ENCODE measurements at places on chromosomes 2 and 18.

DNA sequence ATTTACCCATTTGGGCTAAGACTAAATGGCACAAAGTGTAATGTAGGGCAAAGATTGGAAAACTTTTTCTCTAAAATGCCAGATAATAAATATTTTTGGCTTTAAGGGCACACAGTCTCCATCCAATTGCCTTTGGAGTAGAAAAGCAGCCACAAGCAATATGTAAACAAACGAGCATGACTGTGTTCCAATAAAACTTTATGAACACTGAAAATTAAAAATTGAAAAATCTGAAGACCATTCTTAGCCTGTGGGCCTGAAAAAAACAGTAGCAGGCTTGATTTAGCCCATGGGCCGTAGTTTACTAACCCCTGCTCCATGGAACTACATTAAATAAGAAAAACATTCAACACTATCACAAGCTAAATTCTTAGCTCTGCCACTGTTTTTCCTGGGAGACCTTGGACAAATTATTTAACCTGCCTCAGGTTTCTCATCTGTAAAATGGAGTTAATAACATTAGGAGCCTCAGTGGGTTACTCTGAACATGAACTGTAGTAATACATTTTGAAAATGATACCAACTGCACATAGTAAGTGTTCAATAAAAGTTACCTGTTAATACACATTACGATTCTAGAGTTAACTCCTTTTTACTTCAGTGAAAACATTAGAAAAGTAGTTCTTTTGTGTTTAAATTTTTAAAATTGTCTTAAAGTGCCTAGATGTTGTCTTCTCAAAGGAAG lies 1.3 kb downstream of the IFIH1 start:
- DNase-seq = no peak

DNA sequence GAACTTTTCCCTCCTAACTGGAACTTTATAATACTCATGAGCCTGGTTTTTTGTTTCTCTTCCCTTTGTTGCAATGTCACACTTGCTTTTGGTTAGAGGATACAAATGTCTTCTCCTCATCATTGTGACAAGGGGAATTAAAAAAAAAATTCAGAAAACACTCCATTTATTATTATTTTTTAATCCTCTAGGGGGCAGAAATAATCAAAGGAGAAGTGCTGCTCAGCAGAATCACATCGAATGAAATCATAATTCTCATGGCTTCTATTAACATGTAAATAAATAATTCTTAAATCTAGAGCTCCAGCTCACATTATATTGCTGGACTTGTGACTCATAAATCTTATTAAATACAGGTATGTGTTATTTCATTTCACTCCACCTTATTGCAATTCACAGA lies 273.8 kb downstream of the TRIB2 start:
- no peak for DNase-seq

- DNase-seq = no peak
Measured at GRCh38 chr2:237915576-237915975, 51.2 kb upstream of the UBE2F start.

DNA sequence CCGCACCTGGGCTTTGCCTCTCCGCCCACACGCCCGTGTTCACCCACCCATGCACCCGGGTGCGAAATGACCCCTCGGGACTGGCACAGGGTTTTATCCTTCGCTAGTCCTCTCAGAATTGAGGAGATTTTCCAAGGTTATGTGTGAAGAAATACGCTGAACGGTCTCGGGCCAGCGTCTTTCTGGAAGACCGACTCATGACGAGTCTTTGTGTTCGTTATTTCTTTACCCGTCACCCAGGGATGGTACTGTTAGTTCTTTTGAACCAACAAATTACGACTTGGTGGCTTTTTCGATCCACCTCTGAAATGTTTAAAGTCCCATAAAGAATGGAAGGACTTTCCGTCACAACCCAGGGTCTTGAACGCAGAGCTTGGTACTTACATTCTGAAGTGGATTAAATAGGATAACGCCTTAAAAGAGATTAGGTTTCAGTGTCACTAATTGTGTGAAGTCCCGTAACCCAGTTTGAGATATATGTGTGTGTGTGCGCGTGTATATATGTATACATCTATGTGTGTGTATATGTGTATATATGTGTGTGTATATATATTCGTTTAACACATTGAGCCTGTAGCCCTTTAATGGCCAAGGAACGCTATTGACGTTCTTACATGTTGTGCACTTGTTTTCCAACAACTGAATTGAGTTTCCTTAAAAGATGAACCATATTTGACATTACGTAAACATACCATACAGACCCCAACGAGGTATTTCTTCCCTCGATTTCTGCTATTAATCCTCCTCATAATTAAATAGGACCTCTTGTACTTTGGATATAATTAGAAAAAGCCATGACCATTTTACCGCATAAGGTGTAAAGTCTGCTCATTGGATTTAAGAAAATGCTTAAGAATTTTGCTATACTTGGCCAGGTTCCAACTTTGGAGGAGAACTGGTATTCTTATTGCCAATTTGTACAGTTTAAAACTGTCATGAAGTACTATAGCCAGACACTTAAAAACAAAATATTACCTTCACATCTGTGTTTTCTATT lies 889 bp downstream of the ZC3H15 start:
- peak; percentile 24 for DNase-seq

DNA sequence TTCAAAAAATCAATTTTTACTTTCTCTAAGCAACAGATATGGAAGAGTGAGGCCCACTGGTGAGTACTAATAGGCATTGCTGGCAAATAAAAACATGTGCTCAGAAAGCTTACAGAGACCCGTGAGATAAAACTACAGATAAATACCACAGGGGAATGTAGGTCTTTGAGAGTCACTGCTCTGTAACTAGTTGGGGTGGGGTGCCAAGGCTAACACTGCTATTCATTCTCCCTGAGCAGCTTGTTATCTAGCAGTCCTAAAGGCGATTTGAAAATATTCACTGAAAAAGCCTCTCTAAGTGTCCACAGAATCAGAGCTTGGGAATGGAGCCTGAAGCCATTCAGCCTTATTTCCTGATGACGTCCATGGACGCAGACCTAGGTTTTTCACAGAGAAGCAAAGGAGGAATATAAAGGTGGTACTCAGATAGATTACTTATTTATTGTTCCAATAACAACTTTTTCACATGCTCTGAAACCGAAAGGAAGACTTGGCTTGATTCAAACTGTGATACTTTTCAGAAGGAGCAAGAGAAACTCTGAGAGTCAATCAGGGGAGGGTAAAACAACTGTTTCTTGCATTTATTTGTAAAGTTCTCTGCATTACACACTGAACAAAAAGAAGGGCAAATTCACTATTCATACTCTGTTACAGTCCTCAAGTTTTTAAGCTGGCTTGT lies 188.4 kb downstream of the PPP1R1C start:
- DNase-seq = no peak

DNA sequence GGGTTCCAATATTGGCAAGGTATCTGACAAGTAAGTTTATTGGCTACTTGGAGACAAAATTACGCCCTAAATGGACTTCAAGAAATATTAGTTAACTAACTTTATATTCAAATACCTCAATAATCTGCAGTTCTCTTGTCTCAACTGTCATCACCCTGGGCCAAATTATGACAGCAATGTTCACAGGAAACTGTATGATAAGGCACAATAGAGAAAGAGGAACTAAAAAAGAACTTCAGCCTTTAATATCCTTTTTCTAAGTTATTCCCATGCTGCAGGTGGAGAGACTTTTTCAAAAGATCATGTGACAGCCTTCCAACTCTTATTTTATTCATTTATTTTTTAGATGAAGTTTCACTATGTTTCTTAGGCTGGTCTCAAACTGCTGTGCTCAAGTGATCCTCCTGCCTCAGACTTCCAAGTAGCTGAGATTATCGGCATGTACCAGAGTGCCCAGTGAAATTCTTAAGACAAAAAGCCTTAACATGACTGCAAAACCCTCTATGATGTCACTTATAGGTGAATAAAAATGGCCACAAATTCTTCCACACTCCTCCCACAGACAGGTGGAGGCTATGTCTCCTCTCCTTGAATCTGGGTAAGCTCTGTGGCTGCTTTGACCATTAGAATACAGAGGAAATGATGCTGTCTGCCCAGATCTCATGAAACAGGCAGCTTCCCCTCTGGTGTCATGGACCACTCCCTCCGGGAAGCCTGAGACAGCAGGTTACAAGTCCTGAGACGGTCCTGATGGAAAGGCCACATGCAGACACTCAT lies 211.0 kb downstream of the TGIF1 start:
- no peak for DNase-seq

GRCh38 chr18:48345596-48345995 lies 63.6 kb downstream of the ZBTB7C start:
- DNase-seq = no peak

- no peak for DNase-seq
Measured at GRCh38 chr2:226187156-226187555, 612.5 kb downstream of the IRS1 start.

DNA sequence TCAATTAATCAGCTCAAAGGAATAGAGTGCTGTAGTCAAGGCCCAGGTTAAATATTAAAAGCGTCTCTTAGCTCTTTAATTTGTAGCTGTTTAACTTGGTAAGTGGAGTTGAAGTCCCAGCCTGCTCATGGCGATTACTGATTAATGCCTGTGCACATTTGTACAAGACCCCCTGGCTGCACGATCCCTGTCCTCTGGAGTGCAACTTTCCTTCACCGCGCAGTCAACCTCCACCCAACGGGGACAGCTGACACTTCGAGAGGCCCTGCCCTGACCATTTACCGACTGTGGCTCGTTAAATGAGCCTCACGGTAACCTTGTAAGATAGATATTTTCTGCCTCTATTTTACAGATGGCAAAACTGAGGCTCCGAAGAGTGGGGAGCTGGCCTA lies 5.5 kb upstream of the CYS1 start:
- DNase-seq = no peak

- DNase-seq = no peak
Measured at GRCh38 chr18:7632152-7633098, 65.3 kb downstream of the PTPRM start.

- DNase-seq = no peak
Measured at GRCh38 chr2:238640486-238640885, 207.4 kb upstream of the TWIST2 start.

DNA sequence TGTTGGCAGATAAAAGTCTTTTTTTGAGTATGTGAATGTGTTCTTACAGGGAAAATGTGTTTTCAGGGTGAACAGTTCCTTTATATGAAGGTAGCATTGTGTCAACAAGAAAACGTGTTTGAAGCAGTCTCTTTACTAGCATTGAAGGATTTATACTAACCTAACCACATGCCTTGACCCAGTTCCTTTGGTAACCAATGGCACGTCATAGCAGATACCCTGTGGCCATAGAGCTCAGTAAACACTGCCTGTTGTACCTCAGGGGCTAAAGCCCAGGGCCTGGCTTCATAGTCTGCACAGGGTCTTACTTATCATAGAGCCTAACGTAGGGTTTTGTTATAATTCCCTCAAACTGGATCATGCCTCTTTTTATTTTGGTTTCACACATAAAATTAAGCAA lies 32.1 kb upstream of the NFU1 start:
- no peak for DNase-seq

DNA sequence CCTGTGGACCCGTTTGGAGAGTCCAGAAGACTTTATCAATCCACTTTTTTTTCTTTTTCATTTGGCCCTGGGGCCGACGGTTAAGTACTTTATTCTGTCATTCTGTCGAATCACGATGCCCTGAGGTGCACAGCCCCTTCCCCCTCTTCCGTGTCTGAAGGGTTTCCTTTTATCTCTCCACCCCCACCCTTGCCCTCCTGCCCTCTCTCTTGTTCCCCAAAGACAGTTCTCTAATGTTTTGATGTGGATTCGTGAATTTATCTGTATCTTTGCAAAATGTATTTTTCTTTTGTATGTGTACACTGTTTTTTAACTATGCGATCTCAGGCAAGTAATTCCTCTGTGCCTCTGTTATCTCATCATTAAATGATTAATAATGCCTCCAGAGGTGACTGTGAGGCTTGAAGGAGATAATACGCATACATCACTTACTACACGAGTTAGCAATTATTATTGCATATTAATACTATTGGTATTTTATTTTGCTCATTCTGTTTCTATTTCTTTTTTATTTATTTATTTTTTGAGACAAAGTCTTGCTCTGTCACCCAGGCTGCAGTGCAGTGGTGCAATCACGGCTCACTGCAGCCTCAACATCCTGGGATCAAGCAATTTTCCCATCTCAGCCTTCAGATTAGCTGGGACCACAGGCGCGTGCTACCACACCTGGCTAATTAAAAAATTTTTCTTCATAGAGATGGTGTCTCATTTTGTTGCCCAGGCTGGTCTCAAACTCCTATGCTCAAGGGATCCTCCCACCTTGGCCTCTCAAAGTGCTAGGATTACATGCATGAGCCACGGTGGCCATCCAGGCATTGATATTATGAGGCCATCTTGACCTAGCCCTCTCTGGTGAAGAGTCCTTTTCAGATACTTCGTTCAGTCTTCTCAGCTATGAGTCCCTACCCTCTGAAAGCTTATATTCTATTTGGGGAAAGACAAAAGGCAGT lies 1.4 kb upstream of the CASP8 start:
- DNase-seq = no peak

Data from NCI-H1105 treated with DMSO at 0.1 percent for 48 hours (cell line).